AG20443 (cell line): ENCODE measurements at places on chromosomes 4 and X.

GRCh38 chr4:165844161-165844560 lies 28.9 kb upstream of the TLL1 start:
- no peak for DNase-seq

GRCh38 chrX:101407748-101408531 lies at the start of the genes GLA and HNRNPH2:
Gene GLA (minus strand): TSS chrX:101407925. CDS start chrX:101407903, 22 bp downstream.
Gene HNRNPH2 (plus strand): TSS chrX:101408222. CDS start chrX:101411989, 3,767 bp downstream.
- peak; percentile 85 for DNase-seq

GRCh38 chr4:168560184-168561180 lies 63.6 kb downstream of the PALLD start:
- no peak for DNase-seq

- no peak for DNase-seq
These were observed 20.2 kb downstream of the MTTP start for GRCh38 chr4:99594818-99595217.

GRCh38 chr4:16852228-16852627 lies 46.2 kb downstream of the LDB2 start:
- DNase-seq = no peak

- DNase-seq = no peak
These were observed 126.2 kb downstream of the COL4A6 start for GRCh38 chrX:108312011-108312410.

GRCh38 chr4:157280673-157281072 lies 60.1 kb downstream of the GRIA2 start:
- DNase-seq = no peak

- no peak for DNase-seq
These were observed 473.8 kb downstream of the IL15 start for GRCh38 chr4:142110136-142110535.

- DNase-seq = peak; percentile 16
These were observed 481 bp downstream of the UTP3 start for GRCh38 chr4:70688795-70689231.

- DNase-seq = no peak
These were observed 82.1 kb downstream of the ALPK1 start for GRCh38 chr4:112379306-112379705.

- no peak for DNase-seq
These were observed 775 bp upstream of the YIPF6 start for GRCh38 chrX:68498044-68498507.
